Cortex of kidney (tissue), 1 donor: ENCODE measurements at places on chromosomes 13 and 19.

DNA sequence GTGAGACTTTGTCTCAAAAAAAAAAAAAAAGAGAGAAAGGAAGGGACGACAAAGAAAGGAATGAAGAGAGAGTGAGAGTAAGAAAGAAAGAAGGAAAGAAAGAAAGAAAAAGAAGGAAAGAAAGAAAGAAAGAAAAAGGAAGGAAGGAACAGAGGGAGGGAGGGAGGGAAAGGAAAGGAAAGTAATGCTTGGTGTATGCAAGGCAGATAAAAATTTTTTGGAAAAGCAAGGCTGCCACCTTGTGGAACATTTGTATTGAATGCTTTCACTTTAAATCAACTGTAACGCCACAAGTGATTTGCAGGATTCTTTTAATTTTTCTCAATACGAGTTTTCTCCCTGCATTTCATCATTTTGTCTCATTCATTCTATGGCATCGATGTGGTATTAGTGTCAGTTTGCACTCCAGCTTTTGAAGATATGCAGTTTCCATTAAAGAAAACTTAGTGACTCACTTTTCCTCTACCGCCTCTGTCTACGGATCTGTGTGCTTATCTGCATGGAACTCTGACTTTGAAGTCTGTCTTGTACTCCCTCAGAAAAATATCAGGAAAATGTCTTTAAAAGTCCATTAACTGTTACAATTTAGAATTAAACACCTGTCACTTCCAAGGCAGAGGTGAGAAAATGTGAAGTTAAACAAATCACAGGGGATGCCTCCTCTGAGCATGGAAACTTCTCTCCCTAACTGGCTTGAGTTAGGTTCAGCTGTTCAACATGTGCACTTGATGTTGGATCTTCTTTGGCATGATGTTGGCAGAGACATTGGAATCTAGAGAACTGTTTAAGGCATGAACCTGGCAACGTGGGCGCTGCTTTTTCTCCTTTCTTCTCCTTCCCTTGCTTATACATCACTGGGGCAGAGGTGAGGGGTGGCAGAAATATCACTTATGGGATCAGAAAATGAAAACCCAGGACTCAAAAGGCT, 20.0 kb upstream of the ZDHHC20 start:
- DNase-seq = no peak

- no peak for DNase-seq
These were observed 524 bp downstream of the RUBCNL start for GRCh38 chr13:46386392-46387063.

GRCh38 chr19:29564574-29565005, 38.8 kb downstream of the VSTM2B start:
- no peak for DNase-seq

DNA sequence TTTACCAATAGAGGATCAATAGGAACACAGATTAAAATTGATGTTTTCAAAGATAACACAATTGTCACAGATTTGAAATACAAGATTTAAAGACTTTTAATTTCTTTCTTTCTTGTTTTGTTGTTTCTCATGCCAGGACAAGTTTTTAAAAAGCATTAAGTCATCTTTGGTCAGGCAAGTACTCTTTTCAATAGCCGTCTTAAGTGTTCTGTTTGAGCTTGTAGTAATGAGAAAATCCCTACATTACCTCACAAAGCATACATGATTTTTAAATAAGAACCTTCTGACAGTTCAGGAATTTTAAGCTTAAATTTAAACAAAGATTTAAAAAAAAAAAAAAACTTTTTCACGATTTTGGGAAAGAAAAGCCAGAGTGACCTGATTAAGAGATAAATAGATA, 216.3 kb upstream of the PRR20A start:
- DNase-seq = no peak

GRCh38 chr13:106143930-106144709, 391.3 kb downstream of the EFNB2 start:
- no peak for DNase-seq

DNA sequence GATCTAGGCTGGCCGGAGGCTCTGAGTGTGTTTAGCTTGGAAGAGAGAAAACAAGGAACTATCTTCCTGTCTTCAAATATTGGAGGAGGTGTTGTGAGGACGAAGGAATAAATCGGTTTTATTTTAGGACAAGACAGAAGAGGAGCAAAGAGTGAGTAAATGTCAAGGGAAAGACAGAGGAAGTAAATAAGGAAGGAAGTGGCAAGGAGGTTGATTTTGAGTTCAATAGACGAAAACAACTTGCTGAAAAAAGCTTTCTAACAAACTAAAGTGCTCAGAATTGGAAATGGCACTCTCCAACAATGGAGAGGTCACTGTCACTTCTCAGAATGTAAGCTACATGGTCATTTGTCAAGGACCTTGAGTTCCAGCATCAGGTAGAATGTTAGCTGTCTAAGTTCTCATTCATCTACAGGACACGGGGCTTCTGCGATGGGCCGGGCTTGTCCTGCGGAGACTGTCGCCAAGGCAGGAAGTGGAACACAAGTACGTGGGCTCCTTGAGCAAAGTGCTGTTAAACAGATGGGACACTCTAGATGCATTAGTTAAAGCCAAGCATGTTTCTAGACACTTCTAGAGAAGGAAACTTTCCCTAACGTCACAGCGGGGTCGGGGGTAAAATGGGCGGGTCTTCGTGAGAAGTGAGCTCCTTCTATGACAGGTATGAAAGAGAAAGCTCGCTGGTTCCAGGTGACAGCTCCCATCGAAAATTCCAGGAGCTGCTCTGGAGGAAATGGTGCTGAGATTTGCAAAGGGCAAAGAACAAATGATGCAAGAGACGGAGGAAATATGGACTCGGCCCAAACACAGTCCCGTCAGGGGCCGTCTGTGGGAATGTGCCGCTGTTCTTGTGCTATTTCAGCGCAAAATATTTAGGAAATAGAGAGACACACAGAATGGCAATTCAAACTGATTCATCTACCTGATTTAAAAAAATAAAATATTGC, 103.9 kb upstream of the UBL3 start:
- no peak for DNase-seq

DNA sequence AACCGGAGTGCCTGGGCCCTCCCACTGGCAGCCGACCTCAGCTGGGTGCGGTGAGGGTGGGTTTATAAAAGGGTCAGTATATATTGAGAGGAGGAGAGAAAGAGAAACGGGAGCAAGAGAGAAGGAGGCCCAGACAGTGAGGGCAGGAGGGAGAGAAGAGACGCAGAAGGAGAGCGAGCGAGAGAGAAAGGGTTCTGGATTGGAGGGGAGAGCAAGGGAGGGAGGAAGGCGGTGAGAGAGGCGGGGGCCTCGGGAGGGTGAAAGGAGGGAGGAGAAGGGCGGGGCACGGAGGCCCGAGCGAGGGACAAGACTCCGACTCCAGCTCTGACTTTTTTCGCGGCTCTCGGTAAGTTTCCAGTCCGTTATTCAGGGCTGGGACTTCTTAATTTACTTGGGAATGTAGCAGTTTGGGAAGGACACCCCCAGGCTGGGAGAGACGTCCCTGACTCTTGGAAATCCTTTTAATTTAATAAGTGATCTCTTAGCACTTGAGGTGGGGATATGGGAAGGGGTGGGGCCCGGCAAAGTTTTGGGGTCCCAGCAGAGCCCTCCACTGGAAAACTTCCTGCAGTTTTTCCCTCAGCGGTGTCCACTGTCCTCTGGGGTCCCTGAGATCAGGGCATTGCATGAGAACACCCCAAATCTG, at the start of gene EMP3:
Gene EMP3, plus strand, starts transcription at position 288 of the 646 bp plus-strand sequence. CDS start 1,293 bp downstream, outside the sequence.
- DNase-seq = no peak

- no peak for DNase-seq
These were observed 61.0 kb downstream of the NHLRC3 start for GRCh38 chr13:39099231-39099630.

DNA sequence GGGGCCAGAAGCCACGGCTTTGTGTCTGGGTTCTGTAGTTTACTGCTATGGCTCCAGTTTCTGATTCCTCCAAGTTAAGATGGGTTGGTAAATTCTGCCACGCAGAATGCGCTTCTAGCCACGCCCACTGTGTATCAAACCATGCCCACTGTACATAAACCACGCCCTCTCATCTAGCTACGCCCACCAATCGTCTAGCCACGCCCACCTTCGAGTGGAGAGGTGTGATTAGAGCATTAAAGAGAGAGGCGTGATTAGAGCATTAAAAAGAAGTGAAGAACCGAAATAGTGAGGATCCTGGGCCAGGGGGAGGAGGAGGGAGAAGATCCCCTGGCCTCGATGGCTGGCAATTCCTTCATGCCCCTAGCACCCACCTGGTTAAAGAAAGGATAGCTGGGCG, 43.7 kb upstream of the ADGRE5 start:
- no peak for DNase-seq

- DNase-seq = no peak
These were observed 8.1 kb upstream of the ANGPTL4 start for GRCh38 chr19:8355631-8356402.

DNA sequence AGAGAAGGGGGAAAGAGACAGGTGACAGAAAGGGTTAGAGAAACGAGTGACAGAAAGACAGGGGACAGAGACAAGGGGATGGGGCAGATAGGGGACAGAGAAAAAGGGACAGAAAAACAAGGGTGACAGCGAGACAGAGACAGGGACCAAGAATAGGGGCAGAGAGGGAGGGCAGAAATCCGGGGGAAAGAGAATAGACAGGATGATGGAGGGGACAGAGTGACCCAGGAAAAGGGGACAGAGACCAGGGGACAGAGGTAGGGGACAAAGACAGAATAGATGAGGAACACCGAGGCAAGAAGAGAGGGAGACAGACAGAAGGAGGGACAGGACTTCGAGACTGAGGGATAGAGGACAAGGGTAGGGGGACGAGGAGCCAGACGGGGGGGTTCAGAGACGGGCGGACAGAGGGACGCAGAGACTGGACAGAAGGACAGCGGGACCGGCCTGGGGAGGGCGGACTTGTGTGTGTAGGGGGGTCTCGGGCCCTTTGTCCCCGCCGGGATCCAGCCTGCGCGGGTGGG, 593 bp downstream of the CADM4 start:
- DNase-seq = no peak

- no peak for DNase-seq
These were observed at the start of gene CD37 for GRCh38 chr19:49335071-49335783. Gene CD37 (plus strand): TSS chr19:49335406. CDS start chr19:49335541, 135 bp downstream.

DNA sequence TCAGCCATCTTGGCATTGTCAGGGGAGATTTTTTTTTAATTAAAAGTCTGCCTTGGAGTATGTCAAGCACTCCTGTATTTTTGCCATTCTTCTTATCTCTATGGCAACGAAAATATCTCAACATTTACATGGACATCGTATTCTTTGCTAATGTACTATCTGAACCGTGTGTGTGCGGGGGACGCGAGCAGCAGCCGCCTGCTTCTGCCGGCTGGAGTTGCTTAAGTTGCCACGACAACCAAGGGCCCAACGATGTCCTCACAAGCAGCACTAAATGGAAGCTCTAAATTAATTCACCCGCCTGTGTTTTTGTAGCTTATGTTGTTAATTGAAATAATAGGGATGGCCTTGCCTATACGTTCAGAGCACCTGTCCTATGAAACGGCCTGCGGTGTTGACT, 309.5 kb downstream of the TEX29 start:
- DNase-seq = no peak

DNA sequence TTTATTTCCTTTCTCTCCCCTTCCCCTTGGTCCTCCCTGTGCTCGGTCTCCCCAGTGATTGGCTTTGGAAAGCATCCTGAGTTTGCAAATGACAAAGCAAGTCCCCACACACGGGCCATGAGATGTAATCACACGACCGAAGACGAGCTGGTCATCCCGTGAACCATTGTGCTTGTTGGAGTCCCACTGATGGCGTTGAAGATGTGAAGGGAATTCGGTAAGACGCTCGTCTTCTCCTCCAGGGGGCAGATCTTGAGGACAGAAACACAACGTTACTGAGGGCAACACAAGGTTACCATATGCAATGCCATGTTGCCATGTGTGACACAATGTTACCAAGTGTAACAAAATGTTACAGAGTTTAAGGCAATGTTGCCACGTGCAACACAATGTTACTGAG, 42.0 kb upstream of the SLC15A1 start:
- DNase-seq = no peak

DNA sequence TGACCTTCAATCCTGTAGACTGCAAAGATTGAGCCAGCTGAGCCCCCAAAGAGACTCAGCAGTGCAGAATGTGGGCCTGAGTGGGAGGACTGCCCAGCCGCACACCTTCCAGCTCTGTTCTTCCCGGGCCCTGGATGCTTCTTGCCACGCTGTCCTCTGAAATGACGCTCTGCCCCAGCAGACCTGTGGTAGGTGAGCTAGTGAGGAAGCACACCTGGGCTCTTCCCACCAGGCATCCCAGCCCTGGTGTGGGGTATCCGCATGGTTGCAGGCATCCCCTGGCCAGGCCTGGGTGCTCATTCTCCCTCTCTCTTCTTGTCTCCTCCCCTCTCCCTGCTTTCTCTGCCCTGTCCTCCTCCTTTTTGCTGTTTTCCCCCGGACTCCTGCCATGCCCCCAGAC, 9.8 kb upstream of the MZF1 start:
- no peak for DNase-seq

- DNase-seq = no peak
These were observed 11.1 kb upstream of the BCL3 start for GRCh38 chr19:44737238-44738071.

GRCh38 chr19:7980168-7980567, 25.3 kb downstream of the ELAVL1 start:
- DNase-seq = no peak

GRCh38 chr13:42969565-42970172, 22.4 kb downstream of the EPSTI1 start:
- DNase-seq = no peak

- DNase-seq = no peak
These were observed 37.1 kb upstream of the RNF113B start for GRCh38 chr13:98214008-98214643.

- no peak for DNase-seq
These were observed 15.2 kb upstream of the PABPC3 start for GRCh38 chr13:25080773-25081172.

DNA sequence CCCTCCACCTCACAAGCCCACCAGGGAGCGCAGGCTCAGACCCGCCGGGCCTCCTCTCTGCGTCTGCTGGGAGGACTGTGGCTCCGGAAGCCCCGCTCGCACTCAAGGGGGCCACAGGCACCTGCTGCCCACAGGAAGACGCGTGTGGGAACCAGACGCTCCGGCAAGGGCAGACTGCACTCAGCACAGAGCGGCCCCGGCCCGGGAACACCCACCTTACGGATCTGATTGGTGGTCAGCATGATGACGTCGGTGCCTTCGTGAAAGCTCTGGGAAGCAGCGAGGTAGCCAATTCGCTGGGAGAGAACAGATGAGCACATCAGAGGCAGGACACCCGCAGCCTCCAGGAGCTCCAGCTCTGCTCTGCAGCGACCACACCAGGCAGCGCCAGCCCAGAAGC, 14.6 kb downstream of the AP3D1 start:
- no peak for DNase-seq
